GM10248 (cell line): ENCODE measurements at places on chromosomes 4 and X.

GRCh38 chr4:34720571-34720970 is 1523.7 kb downstream of the ARAP2 start:
- DNase-seq, result no peak

- DNase-seq, result no peak
These were observed 1392.7 kb downstream of the PCDH7 start for GRCh38 chr4:32112891-32113290.

- no peak for DNase-seq
These were observed 58.7 kb downstream of the RASGEF1B start for GRCh38 chr4:81412946-81413495.

DNA sequence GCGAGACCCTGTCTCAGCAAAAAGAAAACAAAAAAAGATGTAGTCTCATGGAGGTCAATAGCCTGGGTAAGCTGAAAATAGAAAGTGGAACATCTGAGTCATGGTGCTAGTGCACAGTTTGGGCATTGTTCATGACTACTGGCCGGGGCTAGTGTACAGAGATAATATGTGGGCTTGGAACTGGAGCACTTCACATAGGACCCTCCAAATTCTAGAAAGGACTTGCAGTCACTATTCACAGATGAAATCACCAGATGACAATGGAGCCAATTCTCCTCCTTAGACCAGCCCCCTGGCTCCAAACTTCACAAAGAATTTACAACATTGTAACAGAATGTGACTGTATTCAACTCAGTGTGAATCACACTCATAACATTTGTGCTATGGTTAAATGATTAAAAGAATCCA is 367.8 kb upstream of the SLC7A11 start:
- peak; percentile 28 for DNase-seq

DNA sequence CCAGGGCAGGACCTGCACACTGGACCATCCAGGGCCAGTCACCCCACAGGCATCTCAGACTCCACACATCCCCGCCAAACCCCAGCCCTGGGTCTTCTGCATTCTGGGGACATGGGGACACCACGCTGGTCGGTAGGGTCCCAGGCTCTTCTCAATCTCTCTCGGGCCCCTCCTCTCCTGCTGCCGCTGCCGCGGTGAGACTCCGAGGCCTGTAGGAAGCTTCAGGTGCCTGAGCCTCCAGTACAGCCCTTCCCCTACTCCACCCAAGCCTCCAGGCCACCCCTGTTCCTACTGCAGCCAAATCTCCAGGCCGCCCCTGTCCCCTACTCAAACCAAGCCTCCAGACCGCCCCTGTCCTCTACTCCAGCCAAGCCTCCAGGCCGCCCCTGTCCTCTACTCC is 5.5 kb upstream of the ASMT start:
- DNase-seq, result no peak

- DNase-seq, result no peak
These were observed 557.5 kb downstream of the PPARGC1A start for GRCh38 chr4:23332313-23332712.

- no peak for DNase-seq
These were observed 1.9 kb downstream of the EFNB1 start for GRCh38 chrX:68830419-68831404.

DNA sequence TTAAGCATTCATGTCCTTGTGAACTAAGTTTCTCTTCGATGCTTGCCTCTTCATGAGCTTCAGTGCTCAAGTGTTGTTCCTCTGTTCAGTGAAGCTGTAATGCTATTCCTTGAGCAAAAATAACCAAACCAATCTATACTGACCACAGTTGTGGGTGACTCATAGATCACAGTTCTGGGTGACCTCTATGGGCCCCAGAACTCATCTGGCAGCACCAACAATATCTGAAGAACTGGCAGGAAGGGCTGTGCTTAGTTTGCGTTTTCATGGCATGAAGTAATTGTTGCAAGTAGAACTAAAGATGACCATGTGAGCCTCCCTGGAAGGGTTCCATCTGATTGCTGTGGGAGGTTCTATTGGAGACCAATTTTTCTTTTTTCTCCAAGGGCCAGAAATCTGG is 106.2 kb downstream of the CCNG2 start:
- no peak for DNase-seq

DNA sequence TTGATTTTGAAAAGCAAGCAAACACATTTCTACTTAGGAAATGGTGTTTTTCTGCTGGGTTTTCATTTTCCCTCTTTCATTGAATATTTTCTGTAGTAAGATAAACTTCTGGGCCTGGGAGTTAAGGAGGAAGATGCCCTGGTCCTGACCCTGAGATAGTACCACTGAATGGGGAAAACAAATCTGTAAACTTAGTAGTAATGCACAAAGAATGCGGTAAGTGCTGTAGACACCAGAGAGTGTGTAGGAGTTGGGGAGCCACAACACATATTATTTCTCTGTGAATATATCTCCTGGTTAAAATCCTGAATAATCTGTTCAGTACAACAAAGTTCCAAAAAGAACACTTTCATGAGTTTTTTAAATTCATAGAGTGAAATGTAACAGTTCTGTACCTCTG is 178.3 kb downstream of the MAPK10 start:
- no peak for DNase-seq

DNA sequence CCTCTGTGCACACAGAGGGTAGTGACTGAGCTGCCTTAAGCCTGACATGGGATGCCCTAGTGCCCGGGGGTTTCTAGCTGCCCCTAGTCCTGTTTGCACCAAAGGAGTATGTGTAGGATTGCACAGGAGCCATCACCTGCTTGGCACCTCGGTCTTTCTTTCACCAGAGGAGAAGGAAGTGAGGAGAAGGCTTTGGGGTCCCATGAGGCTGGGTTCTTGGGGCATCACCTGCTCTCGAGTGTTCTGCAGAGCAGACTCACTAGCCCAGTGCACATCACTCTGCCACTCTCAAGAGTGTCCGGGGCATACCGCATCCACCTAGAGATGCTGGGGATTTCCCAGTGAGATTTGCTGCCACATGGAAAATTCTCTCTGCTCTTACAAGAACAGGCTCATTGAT is 40.5 kb upstream of the GPR78 start:
- DNase-seq, result no peak

GRCh38 chrX:40096395-40097091 is 1.2 kb downstream of the BCOR start:
- DNase-seq, result no peak

- peak; percentile 26 for DNase-seq
These were observed 5.7 kb downstream of the CYP2U1 start for GRCh38 chr4:107937040-107937439.

DNA sequence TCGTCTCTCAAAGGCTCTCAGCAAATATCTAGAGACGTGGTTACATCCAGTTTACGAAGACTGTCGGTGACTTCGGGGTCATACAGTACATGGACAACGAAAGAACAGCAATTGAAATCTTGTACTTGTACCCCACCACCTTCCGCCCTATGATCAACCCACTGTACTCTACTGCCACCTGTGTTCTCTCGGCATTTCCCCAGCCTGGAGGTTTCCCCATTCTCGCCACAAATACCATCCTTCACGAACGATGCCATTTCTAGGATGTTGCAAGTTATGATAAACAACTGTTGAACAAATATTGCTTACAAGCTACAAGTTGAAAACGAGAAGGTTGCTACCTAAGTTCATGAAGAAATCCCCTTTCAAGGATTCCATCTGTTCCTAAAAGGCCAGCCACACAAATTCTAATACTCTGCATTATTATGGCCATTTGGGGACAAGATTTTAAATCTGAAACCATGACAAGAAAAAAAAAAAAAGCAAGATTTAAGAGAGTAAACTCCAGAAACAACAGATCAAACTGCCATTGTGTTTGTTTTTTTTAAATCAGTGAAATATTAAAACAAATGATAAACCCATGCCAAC is 1.6 kb downstream of the APBB2 start:
- DNase-seq, result peak; percentile 26

DNA sequence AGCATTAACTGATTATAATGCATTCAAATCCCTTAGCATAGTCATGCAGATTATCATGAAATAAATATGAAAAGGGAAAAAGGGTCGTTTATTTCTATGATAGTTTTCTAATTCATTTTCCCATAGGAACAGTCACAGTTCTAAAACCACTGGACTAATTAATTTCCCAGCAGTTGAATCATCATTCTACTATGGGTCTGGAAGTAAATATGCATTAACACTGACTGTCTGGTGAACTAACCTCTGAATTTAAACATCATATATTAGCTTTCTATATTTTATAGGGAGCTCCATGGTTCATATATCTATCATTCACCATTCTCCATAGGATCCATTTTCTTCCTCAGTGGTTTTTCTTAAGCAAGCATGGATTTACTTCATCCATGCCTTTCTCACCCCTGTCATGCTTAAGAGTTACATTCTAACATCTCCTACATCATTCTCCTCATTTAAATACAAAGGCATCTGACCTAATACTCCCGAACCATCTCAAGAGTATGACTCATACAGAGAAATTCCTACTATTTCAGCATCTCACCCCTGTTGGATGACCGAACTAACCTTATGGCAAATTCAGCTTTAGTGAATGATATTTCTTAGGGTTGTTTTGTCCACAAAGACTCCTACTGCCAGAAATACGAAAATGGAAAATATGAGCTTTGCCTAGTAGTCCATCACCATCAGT is 198.7 kb upstream of the ADAMTS3 start:
- no peak for DNase-seq

- DNase-seq, result no peak
These were observed 112.6 kb upstream of the FAM9A start for GRCh38 chrX:8913655-8914409.

DNA sequence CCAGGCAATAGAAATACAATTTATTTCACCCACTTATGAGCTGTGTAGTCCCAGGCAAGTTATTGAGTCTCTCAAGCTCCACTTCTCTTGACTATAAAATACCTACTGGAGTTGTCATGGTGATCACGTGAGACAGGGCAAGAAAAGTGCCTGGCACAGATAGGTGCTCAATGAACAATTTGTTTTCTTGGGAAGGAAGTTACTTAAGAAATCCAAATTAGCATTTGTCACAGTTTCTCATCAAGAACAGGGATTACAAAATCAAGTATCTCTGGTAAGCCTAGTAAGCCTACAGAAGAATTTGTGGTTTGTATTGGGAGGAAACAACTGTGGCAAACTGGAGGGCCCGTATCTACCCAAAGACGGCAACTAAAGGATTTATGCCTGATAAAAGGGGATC is 37.5 kb upstream of the RASGEF1B start:
- DNase-seq, result no peak

GRCh38 chrX:69104756-69105434 is 60.4 kb downstream of the PJA1 start:
- DNase-seq, result no peak

DNA sequence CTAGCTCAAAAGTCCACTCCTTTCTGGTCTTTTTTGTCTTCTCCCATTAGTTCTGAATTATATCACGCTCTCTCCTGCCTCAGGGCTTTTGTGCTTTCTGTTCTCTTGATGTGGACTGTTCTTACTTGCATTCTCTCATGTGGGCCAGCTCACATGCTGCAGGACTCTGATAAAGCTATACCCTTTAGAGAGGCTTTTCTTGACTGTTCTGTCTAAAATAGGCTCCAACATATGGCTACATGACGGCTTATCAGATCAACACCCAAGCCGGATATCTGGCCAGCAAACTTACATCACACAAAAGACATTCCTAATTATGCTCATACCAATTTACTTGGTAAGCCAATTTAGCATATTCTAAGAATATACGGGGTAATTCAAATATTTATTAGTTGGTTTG is 1494.5 kb downstream of the TECRL start:
- DNase-seq, result no peak
